A549 treated with GW870086 at 1 μM for 4 hours (cell line): ENCODE measurements at places on chromosomes 4 and X. TPM values are rescaled to one million over a fixed set of nuclear protein-coding genes. Genes with fewer than 3 reads are reported as not detected.

CHRDL1 gene
- total RNA-seq = not detected in 5 replicates

FHIP1A gene
- 0.08 to 0.42 TPM (median 0.16 TPM) in 5 replicates for total RNA-seq

TMEM154 gene
- 0.02 to 0.13 TPM (median 0.05 TPM) in 4 of 5 replicates, not detected in the other for total RNA-seq

NALF2 gene
- total RNA-seq = 5.1 to 6.3 TPM (median 5.5 TPM) in 5 replicates

FGA gene
- 16.4 to 22.7 TPM (median 17.4 TPM) in 5 replicates for total RNA-seq

FGF16 gene
- not detected in 5 replicates for total RNA-seq

PNMA3 gene
- total RNA-seq = 0.13 to 0.27 TPM (median 0.16 TPM) in 5 replicates

ANK2 gene
- 0.72 to 1.2 TPM (median 0.82 TPM) in 5 replicates for total RNA-seq

AFF2 gene
- total RNA-seq = not detected in 5 replicates
